ENCODE measurements at places on chromosomes 4 and X.

GRCh38 chrX:75181721-75182120, 25.6 kb upstream of the ABCB7 start:
- no peak for DNase-seq

DNA sequence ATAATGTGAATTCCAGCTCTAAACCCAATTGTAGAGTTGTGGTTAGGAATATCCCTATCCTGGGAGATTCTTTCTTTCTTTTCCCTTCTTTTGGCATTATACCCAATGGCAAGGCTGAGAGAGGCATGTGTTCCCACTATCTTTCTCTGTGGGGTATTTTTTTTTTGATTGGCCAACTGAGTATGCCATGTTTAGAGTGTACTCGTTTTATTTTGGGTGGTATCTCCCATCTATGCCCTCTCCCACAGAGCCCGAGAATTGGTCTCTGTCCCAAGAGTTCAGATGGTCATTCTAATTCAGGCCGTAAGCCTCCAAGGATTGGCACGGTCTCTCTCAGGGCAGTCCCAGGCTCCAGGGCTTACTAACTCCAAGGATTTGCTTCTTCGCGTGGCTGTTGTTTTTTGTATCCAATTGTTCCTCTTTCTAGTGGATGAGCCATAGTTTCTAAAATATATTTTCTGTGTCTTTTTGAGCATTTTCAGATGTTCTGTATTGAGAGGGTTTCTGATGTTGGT, 198.8 kb downstream of the SLC4A4 start:
- DNase-seq = no peak

DNA sequence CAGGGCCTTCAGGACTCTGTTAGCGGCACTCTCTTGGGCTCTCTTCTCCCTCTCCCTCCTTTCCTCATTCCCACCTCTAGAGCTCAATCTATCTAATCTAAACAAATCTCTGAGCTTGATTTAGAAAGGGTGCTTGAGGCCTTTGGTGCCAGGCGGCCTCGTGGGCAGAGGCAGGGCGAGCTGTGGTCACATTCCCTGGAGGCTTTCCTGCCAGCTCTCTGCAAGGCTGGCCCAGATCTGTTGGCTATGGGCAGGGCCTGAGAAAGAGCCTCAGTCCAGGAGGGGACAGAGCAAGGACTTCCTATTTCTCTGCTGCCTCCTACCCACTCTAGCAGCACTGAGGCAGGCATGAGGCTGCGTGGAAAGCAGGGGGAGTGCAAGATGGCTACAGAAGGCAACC, 38.6 kb downstream of the PJA1 start:
- DNase-seq = no peak

DNA sequence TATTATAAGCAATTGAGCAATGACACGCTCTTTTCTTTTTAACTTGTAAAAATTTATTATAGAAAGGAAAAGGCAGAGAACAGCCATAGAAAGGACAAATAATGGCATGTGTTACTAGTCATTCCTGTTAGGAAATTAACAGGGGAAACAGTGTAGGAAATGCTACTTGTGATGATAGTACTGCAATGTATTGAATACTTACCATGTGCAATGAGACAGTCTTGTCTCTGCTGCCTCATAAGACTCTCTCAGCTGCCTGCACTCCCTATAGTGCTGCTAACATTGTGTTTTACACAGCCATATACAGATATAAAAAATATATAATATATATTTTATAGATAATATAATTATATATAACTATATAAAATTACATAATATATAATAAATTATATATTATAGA, 62.3 kb upstream of the SHOX start:
- no peak for DNase-seq

- DNase-seq = no peak
Measured at GRCh38 chr4:42489095-42489494, 91.8 kb downstream of the SHISA3 start.

GRCh38 chr4:168269896-168270295, 48.7 kb downstream of the DDX60 start:
- no peak for DNase-seq

DNA sequence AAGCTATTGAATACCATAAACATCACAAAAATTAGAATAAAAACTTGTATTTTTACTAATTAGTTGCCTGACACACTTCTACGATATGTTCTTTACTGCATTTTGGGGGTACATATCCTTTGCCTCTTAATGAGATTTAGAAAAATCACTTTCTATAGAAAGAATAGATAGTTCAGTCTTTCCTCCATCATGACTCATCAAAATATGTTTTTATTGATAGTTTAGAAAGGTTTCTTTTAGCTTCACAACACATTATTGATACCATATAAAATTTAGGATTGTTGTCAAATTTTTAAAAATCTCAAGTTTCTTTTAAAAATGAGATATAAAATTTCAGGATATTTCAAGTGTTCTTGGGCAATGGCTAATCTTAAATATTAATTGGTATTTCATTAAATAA, 74.5 kb upstream of the NOCT start:
- DNase-seq = no peak

DNA sequence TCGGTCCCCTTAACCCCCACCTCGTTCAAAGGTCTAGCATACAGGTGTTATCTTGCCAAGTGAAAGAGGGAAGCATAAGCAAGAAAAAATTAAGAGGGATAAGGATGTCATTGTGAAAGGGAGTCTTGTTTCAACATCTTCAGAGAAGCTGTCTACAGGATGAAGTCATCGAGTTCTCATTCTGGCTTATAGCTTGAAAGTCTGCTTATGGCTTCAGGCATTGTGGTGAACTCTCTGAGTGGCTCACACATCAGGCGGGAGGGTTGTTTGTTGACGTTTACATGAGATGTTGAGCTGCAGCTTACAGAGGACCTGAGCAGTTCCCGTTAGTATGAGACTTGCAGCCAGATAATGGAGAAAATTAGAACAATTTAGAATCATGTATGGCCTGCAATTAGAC, 16.6 kb downstream of the MAGEA9B start:
- no peak for DNase-seq

GRCh38 chr4:112201915-112202505, 29.6 kb upstream of the AP1AR start:
- DNase-seq = no peak

- DNase-seq = no peak
Measured at GRCh38 chrX:1609311-1609710, 5.5 kb upstream of the ASMT start.

- no peak for DNase-seq
Measured at GRCh38 chrX:47530049-47530448, 31.0 kb upstream of the ARAF start.

GRCh38 chr4:105741548-105741947, 33.0 kb downstream of the GSTCD start:
- peak; percentile 17 for DNase-seq

- no peak for DNase-seq
Measured at GRCh38 chr4:35166466-35166865, 1077.8 kb downstream of the ARAP2 start.

- peak; percentile 91 for DNase-seq
Measured at GRCh38 chr4:101020956-101021355, 326.4 kb downstream of the PPP3CA start.

DNA sequence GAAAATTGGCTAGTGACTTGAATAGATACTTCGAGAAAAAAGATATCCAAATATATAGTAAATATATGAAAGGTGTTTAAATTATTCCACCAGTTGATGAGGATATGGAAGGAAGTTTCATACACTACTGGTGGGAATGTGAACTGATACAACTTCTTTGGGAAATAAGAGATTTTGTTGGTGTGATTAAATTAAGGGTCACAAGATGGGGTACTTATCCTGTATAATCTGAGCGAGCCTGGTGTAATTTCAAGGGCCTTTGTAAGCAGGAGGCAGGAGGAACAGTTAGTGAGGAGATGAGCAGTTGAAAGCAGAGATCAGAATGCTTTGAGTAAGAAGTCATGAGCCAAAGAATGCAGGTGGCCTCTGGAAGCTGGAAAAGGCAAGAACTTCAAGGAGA, 192.2 kb downstream of the KCTD8 start:
- no peak for DNase-seq

GRCh38 chr4:88295656-88296055, 11.3 kb upstream of the PPM1K start:
- DNase-seq = no peak

DNA sequence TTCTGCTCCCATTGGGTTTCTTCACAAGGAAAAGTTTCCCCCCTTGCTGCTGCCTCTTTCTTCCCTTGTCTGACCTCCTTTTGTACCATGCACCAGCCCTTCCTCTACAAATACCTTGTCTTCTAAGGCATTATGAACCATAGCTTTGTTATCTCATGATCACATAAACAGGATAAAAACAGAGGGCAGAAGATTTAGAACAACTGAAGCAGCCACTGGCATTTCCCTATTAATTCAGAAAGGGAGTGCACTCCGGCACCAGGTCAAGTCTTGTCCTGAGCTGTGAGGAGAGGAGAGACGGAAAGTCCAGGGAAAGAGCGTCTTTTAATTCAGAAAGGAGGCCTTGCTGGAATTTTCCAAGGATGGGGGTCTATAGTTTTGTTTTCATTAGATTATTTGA, 281.7 kb downstream of the RCHY1 start:
- no peak for DNase-seq

DNA sequence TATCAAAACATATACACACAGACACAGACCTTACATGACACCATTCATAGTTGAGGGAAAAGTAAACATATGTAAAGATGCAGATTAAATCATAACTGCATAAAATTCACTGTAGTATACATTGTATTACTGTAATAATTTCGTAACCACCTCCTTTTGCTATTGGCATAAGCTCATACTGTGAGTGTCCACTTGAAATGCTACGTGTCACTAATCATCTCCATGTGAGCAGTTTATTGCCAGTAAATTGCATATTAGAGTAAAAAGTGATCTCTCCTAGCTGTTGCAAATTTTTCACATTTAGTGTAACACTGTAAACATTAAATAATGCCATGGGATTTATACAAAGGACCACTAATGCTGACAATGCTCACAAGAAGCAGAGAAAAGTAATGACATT, 256.7 kb upstream of the GNPDA2 start:
- DNase-seq = no peak

DNA sequence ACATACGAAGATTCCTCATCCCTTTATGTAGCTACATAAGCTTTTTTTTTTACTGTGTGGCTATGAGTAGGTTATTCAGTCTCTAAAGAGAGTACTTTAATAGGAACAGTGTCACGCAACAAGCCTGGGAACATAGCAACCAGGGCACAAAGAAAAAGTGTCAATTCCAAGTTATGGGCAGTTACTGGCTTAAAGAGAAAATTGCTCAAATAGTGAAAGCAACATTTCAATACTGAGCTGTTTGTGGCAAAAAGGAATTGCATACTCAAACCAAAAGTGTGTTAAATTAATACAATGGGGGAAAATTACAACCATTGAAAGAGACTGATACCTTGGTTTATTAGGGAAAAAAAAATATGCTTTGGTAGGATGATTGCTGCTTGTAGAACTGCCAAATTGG, 41.2 kb upstream of the ENOX2 start:
- DNase-seq = no peak

GRCh38 chrX:148593987-148594386, 93.6 kb downstream of the AFF2 start:
- no peak for DNase-seq

GRCh38 chr4:75557696-75558095, 1.8 kb downstream of the ODAPH start:
- DNase-seq = no peak

- no peak for DNase-seq
Measured at GRCh38 chr4:1446502-1447386, 40.5 kb upstream of the NKX1-1 start.

GRCh38 chrX:27078371-27078770, 384.8 kb downstream of the PPP4R3C start:
- no peak for DNase-seq

- DNase-seq = no peak
Measured at GRCh38 chrX:16488959-16489358, 161.0 kb upstream of the S100G start.

GRCh38 chr4:67332627-67333026, 212.7 kb downstream of the CENPC start:
- no peak for DNase-seq

GRCh38 chrX:130715299-130715698, 187.7 kb downstream of the ENOX2 start:
- no peak for DNase-seq

- DNase-seq = no peak
Measured at GRCh38 chr4:73538162-73538561, 56.6 kb downstream of the AFM start.

DNA sequence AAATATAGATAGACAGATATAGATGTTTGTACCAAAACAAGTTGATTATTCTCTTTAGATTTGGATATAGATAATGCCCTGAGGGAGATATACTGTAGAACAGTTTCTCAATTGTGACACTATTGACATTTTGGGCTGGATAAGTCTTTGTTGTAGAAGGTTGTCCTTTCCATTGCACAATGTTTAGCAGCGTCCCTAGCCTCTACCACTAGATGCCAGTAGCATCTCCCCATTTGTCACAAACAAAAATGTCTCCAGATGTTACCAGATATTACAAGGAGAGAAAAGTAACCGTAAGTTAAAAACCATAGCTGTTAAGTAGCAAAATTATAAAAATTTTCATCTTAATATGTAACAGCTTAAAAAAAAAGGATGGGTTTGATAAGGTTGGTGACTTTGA, 2595.3 kb downstream of the ARAP2 start:
- DNase-seq = peak; percentile 1

DNA sequence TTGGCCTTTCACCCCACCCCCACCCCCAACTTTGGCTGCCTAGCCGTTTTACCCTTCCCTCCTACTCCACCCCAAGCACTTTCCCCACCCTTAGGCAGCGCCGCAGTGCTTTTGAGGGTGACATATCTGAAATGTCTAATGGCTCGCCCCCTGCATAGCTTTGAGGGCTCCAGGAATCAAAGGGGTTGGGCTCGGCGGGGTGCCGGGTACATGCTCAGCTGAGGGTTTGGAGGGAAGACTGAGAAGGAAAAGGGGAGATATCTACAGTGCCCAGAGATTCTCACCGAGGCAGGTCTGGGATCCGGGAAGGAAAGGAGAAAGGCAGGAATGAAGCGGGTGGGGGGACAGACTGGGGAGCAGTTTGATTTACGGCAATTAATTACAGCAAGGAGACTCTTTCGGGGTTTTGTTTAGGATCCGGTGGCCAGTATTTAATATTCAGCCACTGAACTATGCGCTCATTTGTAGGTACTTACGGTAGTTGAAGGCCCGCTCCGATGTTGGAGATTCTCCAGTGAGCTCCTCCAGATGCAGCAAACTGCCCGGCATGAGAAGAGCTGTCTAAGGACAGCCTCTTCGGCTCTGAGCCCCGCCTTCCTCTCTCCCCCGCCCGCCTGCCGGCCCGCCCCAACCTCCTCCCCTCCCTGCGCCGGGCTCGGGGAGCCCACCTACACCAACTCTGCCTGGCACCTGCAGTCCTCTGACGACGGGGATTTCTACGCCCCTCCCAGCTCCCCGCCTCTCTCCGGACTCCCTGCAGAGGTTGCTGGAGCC, at the start of gene IGSF1:
IGSF1 (minus strand) TSS at position 569 of the 774 bp plus-strand sequence. CDS start 2,632 bp downstream, outside the sequence.
- DNase-seq = peak; percentile 29

GRCh38 chr4:73245955-73246354, 12.6 kb downstream of the ANKRD17 start:
- no peak for DNase-seq

DNA sequence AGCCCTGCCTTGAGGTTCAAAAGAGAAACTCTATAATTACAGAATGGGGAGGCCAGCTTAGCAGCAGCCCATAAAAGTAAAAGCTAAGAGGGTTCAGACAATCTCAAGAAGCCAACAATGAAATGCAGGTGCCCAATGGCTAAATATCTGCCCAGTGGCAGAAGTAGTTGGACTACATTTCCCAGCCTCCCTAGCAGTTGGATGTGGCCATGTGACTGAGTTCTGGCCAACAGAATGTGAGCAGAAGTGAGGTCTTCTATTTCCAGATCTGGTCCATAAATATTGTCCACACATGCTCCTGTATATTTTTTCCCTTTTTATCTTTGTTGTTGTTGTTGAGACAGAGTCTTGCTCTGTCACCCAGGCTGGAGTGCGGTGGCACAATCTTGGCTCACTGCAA, 127.9 kb upstream of the NHS start:
- no peak for DNase-seq

All from A673 (cell line).